Lower lobe of right lung (tissue), 2 donors: ENCODE measurements at places on chromosomes 16 and 17.
A peak's percentile ranks its signal among the peaks of the same experiment; 100 is the strongest.

GRCh38 chr17:56213031-56213430 is 59.8 kb downstream of the ANKFN1 start:
- DNase-seq = no peak

- DNase-seq = no peak
Measured at GRCh38 chr16:67339453-67339852, 12.8 kb downstream of the LRRC36 start.

GRCh38 chr17:13509527-13509926 is 92.2 kb downstream of the HS3ST3A1 start:
- DNase-seq = no peak

DNA sequence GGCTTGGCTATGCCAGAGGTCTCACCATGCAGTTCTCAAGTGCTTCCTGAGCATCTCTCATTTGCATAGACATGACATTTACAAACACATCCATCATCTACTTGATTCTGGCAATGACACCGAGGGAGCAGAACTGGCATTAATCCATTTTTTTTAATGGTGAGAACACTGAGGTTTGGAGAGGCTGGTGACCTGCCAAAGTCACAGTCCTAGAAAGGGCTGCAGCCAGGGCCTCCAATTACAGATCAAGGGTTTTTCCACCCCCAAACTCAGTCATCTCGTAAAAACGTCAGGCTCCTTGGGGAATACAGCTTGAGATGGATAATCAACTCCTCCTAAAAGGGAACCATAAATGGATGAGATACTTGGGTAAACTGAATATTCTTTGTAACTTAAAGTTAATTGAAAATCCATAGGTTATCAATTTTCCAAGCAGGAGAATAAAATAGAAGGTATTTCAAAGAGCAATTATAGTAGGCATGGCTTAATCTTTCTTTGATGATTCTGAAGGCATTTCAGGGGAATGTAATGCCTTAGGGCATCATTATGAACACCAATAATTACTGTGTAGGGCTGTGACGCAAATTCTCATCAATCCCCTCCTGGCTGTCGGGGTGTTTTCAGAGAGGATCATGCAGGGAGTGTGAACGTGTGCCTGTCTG is 9.4 kb upstream of the MEOX1 start:
- no peak for DNase-seq

GRCh38 chr16:69451166-69451565 is 26.7 kb downstream of the CYB5B start:
- DNase-seq = no peak

GRCh38 chr17:42221886-42222745 is 27.8 kb upstream of the GHDC start:
- DNase-seq = peak; percentile 63

GRCh38 chr17:75566416-75566815 is 21.2 kb upstream of the MYO15B start:
- DNase-seq = no peak

DNA sequence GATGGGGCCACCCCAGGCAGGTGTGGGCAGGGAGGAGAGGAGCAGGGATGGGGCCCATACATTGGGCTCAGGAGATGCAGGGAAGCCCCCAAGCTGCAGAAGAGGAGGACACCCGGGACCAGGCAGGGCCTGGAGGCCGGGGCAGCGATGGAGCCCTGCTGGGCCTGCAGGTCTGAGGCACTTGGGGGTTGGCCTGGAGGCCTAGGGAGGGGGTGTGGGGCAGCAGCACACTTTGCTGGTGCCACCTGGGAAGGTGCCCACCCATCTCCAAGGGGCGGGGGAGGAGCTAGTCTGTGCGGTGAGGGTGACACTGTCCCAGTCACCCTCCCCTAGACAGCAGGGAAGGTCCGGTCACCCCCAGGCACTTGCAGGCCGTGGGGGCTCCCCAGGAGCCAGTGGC is 6.4 kb upstream of the CCDC57 start:
- DNase-seq = no peak

DNA sequence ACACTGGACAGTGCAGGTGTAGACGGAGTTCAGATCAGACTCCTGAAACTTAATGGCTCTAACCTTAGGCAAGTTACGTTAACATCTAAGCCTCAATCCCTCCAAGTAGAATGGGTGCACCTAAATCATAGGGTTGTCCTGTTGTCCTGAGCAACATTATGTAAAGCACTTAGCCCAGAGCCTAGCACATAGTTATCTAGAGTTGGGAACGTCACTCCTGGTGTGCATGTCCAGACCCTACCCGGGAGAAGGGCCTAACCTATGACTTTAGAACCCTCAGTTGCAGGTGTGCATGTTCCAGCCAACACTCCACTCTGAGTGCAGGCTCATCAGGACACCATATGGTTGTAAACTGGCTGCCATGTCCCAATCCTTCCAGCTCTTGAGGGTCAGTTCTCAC is 26.0 kb downstream of the LIG3 start:
- DNase-seq = no peak

GRCh38 chr16:12794486-12795387 is 8.9 kb downstream of the CPPED1 start:
- DNase-seq = no peak

- no peak for DNase-seq
Measured at GRCh38 chr16:74439685-74440084, 18.4 kb upstream of the CLEC18B start.

- peak; percentile 35 for DNase-seq
Measured at GRCh38 chr16:75202069-75202590, 4.8 kb downstream of the CTRB2 start.

- no peak for DNase-seq
Measured at GRCh38 chr17:72516772-72517399, 396.1 kb downstream of the SOX9 start.

GRCh38 chr16:50696575-50697420 is 3.4 kb downstream of the NOD2 start:
- DNase-seq = peak; percentile 93

DNA sequence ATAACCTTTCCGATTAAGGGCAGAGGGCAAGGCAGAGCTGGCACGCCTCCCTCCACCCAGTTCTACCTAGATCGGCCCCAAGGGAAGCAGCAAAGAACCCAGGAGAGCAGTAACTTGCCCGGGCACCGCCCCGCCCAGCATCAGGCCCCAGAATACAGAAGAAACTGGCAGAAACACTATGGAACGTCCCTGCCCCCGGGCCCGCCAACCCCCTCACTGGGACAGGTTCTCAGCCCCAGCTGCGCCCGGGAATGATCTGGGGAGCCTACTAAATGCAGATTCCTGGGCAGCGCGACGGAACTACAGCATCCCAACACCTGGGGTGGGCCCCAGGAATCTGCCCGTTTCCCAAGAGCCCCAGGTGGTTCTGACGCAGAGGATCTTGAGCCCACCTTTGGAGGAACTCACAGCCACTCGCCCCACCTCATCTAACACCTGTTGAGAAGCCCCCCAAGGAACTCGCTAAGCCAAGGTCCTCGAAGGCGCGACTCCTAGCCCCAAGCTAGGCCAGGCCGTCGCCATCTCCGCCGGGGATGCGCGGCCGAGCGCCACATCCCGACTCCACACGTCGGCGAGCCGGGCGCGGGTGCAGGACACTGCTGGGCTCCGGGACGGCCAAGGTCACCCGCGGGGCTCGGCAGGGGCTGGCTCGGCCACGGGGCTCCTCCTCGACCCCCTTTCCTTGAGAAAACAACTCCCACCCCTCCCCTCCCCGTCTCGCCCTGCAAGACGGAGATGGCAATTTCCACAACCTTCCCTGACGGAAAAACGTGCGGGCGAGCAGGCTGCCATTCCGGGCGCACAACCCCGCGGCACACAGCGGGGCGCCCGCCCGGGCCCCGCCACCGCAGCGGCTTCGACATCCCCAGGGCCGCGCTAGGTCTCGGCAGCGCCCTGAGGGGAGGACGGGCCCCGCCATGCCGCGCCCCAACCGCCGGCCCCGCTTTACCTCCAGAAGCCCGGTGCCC is 913 bp downstream of the CDIP1 start:
- DNase-seq = peak; percentile 51

DNA sequence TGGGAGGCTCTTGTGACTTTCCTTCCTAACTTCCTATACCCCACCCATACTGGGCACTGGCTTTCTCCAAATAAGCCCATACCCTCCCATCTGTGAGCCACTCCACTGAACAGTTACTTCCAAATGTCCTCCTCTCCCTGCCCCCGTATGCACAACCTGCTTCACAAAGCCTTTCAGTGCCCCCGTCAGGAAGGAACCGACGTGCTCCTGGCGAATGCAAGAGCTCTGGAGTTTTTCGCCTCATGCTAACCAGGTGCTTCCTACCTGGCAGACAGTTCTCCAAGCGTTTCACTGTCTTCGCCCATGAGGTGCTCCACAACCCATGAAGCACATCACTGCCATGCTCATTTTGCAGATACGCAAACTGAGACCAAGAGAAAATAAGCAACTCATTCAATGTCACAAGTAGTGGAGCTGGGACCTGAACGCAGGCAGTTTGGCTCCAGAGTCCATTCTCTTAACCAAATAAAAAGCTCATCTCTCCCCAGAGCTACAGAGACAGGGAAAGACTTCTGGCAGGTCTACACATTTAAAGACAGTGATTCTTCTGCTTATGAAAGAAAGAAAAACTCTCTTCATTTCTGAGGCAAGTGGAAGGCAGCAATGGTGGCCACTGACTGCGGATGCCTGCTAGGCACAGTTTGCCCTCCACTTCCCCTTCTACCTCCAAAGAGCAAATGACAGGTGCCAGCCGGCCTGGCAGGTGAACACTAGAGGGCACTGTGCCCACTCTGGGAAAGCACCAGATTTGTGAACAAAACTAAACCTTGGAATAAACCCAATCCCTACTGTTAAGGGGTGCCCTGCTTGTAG is 23.8 kb downstream of the SPHK1 start:
- DNase-seq = peak; percentile 75

GRCh38 chr17:71111460-71111859 is 942.1 kb downstream of the KCNJ2 start:
- no peak for DNase-seq

GRCh38 chr16:62225675-62226074 is 189.4 kb upstream of the CDH8 start:
- peak; percentile 77 for DNase-seq

DNA sequence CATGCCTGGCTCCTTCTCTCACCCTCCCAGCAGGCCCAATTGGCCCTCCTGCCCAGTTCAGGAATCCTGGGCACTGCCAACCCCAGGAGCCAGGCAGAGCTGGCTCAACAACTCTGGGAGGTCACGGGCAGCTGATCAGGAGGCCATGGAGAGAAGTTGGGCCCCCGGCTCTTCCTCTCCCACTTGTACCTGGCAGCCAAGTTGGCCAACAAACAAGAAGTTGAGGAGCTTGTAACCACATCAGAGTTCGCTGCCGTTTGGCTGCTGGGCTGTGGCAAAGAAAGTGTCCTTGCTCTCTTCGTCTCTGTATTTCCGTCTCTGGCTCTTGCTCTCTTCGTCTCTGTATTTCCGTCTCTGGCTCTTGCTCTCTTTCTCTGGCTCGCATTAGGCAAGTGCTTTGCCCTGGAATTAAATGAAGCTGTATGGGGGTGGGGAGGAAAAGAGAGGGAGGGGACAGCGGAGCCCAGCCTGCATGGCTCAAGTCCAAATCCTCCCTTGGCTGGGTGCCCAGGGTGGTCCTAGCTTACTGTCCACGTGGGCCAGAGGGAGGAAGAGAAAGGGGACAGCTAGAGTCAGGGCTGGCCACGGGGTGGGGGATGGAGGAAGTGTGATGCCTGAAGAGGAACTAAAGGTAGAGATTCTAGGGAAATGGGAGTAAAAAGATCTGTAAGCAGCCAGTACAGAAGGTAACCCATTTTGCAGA is 7.8 kb upstream of the TMEM132E start:
- no peak for DNase-seq

DNA sequence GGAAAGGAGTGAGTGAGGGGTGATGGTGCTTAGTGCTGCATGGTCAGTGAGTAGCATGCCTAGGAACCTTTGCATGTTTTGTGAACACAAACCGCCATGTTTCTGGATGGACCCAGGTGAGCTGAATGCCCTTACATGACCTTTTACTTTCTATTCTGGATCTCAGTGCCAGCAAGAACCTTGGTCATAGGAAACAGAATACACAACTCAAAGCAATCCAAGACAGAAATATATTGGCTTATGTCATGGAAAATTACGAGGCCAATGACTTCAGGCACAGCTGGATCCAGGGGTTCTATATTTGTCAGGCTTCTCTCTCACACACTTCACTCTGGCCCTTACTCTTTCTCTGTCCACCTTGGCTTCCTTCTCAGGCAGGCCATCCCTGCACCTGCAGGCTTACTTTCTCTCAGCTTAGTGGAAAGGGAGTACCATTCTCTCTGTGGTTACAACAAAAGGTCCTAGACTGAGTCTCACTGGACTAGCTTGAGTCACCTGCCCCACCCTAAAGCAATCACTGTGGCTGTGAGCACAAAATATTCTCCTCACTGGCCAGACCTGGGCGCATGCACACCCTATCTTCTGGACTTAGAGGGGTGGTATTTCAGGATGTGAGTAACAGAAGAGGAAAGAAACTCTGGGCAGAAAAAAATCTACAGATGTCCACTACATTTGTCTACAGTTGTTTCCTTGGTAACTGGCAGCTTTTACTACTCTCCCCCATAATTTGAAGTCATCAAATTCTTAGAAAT is 20.4 kb upstream of the CPNE2 start:
- no peak for DNase-seq

- no peak for DNase-seq
Measured at GRCh38 chr17:80422276-80422675, 7.3 kb downstream of the ENDOV start.

- no peak for DNase-seq
Measured at GRCh38 chr17:81050645-81051625, 16.0 kb downstream of the BAIAP2 start.

- no peak for DNase-seq
Measured at GRCh38 chr16:68022278-68022727, 729 bp downstream of the DDX28 start.

GRCh38 chr17:39667262-39667944 is 850 bp upstream of the PNMT start:
- DNase-seq = no peak

DNA sequence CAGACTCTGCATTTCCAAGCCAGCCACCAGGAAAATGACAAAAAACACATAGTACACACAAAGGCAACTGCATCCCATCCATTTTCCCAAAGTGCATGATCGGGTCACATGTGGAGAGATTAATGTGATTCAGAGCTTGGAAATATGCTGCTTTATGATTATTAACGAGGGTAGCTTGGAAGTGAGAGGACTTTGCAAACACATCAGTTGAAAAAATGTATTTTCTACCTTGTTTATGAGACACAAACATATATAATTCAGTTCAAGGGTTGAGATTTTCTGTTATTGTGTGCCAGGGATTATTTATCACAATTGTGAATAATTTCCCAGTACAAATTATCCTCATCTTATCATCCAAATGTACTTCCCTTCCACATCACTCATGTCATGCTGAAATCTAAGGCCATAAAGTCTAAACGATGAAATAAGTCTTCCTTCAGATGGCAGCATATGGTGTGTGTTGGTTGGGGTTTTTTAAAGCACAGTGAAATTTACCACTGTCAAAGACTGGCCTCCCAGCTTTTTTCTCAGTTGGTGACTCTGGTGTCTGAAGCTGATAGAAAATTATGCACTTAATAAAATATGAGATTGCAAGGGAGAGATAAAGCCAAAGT is 104.7 kb upstream of the ADAMTS18 start:
- no peak for DNase-seq
